ENCODE measurements at places on chromosomes 12 and 14. TPM values are rescaled to one million over a fixed set of nuclear protein-coding genes. Genes with fewer than 3 reads are reported as not detected.

DNA sequence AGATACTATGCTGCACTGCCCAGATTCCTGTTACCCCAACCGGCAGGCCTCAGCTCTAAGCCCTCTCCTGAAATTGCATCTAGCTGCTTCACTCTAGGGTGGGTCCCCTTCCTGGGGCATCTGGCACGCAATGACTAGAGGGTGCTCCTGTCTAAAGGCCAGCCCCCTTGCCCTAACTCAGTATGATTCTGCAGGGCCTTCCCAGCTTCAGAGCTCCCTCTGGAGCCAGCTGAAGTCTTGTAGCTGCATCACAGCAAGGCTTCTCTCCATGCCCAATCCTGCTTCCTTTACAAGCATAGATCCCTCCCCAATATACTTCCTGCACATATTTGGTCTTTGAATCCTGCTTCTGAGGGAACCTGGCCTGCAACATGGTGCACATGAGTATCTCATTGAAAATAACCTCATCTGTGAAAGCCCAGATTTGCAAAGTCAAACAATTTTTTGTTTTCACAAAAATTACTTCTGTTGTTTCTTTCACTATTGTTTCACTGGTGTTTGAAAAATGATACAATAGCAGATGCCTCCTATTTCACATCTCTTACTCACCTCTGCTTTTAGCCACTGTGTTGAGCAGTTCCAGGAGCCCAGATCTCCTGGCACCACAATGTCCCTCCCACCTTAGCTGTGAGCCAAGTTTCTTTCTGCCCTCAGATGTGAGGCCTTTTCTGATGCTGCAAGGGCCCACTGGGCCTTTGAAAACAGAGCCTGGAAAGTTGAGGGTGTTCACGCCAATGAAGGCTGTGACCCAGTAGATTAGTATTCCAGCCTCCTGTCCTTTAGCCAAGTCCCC is 169.5 kb upstream of the EGLN3 start:
- no peak overlapping the region for H3K27ac ChIP-seq
- H3K4me3 ChIP-seq: no peak overlapping the region
- no peak for DNase-seq
- H3K27me3 ChIP-seq: no peaks in the 10 kb centered on the region
- no peaks in the 10 kb centered on the region for H3K4me1 ChIP-seq

- H3K4me1 ChIP-seq: no peaks in the 10 kb centered on the region
- H3K27me3 ChIP-seq: no peaks in the 10 kb centered on the region
- DNase-seq: no peak
- H3K27ac ChIP-seq: no peak overlapping the region
- H3K36me3 ChIP-seq: no peaks in the 10 kb centered on the region
These were observed 79.3 kb downstream of the UNC79 start for GRCh38 chr14:93510056-93510455.

DNA sequence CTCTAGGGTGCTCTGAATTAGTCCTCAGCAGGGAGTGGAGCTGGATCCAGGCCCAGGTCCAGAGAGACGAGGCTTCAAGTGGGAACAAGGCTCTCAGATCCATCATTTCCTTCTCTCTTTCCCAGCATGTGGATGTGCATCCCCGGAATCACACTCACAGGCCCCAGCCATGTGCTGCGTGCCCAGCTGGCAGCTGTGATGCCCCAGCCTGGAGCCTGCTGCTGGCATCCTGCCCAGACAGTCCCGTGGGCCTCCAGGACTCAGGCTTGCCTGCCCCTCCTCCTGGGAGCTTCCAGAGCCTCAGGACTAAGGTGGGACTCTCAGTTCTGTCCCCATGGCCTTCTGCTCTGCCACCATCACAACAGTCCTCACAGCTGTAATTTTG is 6.2 kb upstream of the KRT84 start:
- no peaks in the 10 kb centered on the region for H3K4me1 ChIP-seq
- H3K27me3 ChIP-seq: no peaks in the 10 kb centered on the region
- H3K36me3 ChIP-seq: no peaks in the 10 kb centered on the region
- DNase-seq: peak; percentile 88
- H3K27ac ChIP-seq: no peak overlapping the region

GRCh38 chr14:50423529-50423928 is 26.8 kb upstream of the CDKL1 start:
- DNase-seq: no peak
- H3K36me3 ChIP-seq: no peaks in the 10 kb centered on the region
- no peak overlapping the region for H3K4me3 ChIP-seq

- no peaks in the 10 kb centered on the region for H3K36me3 ChIP-seq
- no peak overlapping the region for H3K27ac ChIP-seq
- no peaks in the 10 kb centered on the region for H3K4me1 ChIP-seq
- H3K27me3 ChIP-seq: no peaks in the 10 kb centered on the region
- no peak for DNase-seq
These were observed 124.0 kb downstream of the BTG1 start for GRCh38 chr12:92021666-92022035.

DNA sequence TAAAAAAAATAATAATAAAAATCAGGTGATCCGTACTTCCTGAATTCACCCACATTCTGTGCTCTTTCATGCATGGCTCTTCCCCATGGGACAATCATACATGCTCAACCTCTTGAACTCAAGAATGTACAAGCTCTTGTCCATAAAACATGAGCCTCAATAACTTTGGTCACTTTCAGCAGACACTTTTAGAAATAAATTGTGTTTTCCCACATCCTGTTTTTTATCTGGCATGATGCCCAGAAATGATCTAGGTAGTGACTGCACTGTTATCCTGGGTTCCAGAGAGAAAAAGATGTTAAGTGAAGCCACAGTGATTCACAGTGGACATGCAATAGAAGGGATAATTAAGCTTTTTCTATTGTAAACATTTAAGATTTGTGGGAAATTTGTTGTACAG is 537.6 kb upstream of the TMEM132C start:
- H3K4me3 ChIP-seq: no peak overlapping the region
- no peak overlapping the region for H3K27ac ChIP-seq
- no peaks in the 10 kb centered on the region for H3K36me3 ChIP-seq
- H3K27me3 ChIP-seq: no peaks in the 10 kb centered on the region
- no peak for DNase-seq
- no peaks in the 10 kb centered on the region for H3K4me1 ChIP-seq

GRCh38 chr14:94394581-94395207 is 6.3 kb upstream of the SERPINA1 start:
- H3K27me3 ChIP-seq: no peaks in the 10 kb centered on the region
- no peak for DNase-seq
- no peak overlapping the region for H3K4me3 ChIP-seq
- no peaks in the 10 kb centered on the region for H3K36me3 ChIP-seq
- H3K4me1 ChIP-seq: peaks cover 28% of the 10 kb centered on the region

DNA sequence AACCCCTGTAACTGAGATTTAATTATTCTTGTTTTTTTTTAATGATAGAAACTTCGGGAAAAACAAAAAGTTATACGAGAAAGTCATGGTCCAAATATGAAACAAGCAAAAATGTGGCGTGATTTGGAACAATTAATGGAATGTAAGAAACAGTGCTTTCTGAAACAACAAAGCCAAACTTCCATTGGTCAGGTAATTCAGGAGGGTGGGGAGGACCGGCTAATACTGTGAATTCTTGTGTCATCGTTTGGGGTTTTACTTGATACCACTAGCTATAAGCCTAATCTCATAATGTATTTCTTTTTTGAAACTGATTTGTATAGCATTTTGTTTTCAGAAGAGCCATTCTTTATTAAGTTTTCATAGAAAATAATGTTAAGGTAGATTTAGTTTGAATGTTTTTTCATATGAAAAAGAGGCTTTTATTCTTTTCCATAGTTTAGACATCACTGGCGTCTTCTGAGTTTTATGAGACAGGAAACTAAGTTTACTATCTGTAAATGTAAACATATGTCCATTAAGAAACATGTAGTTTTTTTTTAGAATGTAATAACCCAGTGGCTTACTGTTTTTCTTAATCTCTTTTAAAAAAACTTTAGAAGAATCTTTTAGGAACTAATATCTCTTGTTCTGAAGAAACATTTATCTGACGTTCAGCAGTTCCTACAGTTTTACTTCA is 62.9 kb upstream of the ATP2A2 start:
- H3K4me3 ChIP-seq: no peak overlapping the region
- H3K27ac ChIP-seq: no peak overlapping the region
- H3K4me1 ChIP-seq: peaks cover 22% of the 10 kb centered on the region
- H3K36me3 ChIP-seq: no peaks in the 10 kb centered on the region

- H3K27me3 ChIP-seq: no peaks in the 10 kb centered on the region
- no peak for DNase-seq
- H3K27ac ChIP-seq: no peak overlapping the region
- H3K4me3 ChIP-seq: no peak overlapping the region
- H3K36me3 ChIP-seq: peaks cover 10% of the 10 kb centered on the region
These were observed 5.9 kb upstream of the MYO1A start for GRCh38 chr12:57055824-57056223.

- no peak overlapping the region for H3K27ac ChIP-seq
- H3K27me3 ChIP-seq: no peaks in the 10 kb centered on the region
- no peak overlapping the region for H3K4me3 ChIP-seq
- no peaks in the 10 kb centered on the region for H3K4me1 ChIP-seq
These were observed 95.9 kb downstream of the PCNX1 start for GRCh38 chr14:71003156-71003555.

- H3K4me1 ChIP-seq: no peaks in the 10 kb centered on the region
- no peaks in the 10 kb centered on the region for H3K27me3 ChIP-seq
These were observed 264.0 kb upstream of the HMGA2 start for GRCh38 chr12:65560286-65560685.

- no peaks in the 10 kb centered on the region for H3K27me3 ChIP-seq
- no peak overlapping the region for H3K27ac ChIP-seq
- H3K36me3 ChIP-seq: no peaks in the 10 kb centered on the region
- DNase-seq: no peak
- H3K4me3 ChIP-seq: no peak overlapping the region
These were observed 181.0 kb downstream of the IPO8 start for GRCh38 chr12:30514666-30515065.

GRCh38 chr12:120989687-120990086 is 11.3 kb downstream of the HNF1A start:
- H3K27me3 ChIP-seq: no peaks in the 10 kb centered on the region
- DNase-seq: no peak
- no peak overlapping the region for H3K4me3 ChIP-seq
- H3K36me3 ChIP-seq: no peaks in the 10 kb centered on the region
- H3K27ac ChIP-seq: no peak overlapping the region
- H3K4me1 ChIP-seq: no peaks in the 10 kb centered on the region

DNA sequence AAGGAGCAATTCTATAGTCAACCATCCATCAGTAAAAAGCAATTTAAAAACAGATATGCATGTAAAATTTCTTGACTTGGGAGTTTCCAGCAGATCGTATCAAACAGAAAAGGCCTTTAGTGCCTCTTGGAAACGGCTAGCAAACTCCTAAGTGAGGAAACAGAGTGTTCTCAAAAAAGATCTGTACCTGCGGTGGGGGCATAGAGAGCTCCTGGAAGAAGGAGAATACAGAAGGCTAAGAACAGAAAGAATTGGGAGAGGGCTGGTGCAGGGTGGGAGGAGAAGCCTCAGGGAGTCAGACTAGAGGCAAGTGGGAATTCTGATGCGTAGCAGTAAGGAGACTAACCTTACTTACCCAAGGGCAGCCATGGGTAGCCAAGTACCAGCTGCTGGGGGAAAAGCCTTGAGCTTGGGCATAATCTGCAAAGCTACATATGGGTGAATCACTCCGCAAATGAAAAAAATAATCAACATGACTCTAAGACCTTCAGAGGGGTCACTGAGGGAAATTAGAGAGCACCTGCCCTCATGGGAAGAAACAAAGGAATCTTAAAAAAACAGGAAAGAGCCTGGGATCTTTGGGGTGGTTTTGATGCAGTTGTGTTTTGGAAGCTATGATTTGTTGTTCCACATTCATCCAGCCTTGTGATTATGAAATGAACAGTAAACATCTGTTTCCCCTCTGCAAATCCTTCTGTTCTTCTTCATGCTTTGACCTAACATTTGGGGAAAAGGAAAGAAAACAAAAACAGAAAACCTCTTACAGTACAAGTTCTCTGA is 10.4 kb downstream of the RHOJ start:
- no peak for DNase-seq
- H3K27ac ChIP-seq: no peak overlapping the region
- no peak overlapping the region for H3K4me3 ChIP-seq
- no peaks in the 10 kb centered on the region for H3K4me1 ChIP-seq

DNA sequence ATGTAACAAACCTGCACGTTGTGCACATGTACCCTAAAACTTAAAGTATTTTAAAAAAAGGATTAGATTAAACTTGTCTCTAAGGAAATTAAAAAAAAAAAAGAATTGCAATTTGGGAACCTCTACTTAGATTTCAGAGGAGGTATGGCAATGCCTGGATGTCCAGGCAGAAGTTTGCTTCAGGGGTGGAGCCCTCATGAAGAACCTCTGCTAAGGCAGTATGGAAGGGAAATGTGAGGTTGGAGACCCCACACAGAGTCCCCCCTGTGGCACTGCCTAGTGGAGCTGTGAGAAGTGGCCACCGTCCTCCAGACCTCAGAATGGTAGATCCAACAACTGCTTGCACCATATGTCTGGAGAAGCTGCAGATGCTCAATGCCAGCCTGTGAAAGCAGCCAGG is 279.6 kb upstream of the CCDC196 start:
- no peak for DNase-seq
- H3K4me1 ChIP-seq: no peaks in the 10 kb centered on the region
- H3K27me3 ChIP-seq: no peaks in the 10 kb centered on the region
- H3K4me3 ChIP-seq: no peak overlapping the region

The TPH2 gene
- not detected for total RNA-seq

The RBP5 gene
- not detected for total RNA-seq

The CIROP gene
- not detected for total RNA-seq

The CAPS2 gene
- total RNA-seq: 20.0 TPM

The CISTR gene
- total RNA-seq: not detected

The TAS2R43 gene
- 10.2 TPM for total RNA-seq

The GDF3 gene
- total RNA-seq: not detected

The PAN2 gene
- total RNA-seq: 121 TPM

The DNAI7 gene
- 5.1 TPM for total RNA-seq

All from thyroid gland (tissue), 4 donors.